ENCODE measurements at places on chromosomes 2 and 18. TPM values are rescaled to one million over a fixed set of nuclear protein-coding genes. Genes with fewer than 3 reads are reported as not detected.

The BOLL gene
- total RNA-seq = not detected

The CTAGE1 gene
- total RNA-seq = 0.11 TPM

The LRRTM1 gene
- total RNA-seq = not detected

The CLEC4F gene
- not detected for total RNA-seq

The CXCR4 gene
- not detected for total RNA-seq

GRCh38 chr2:151239624-151240023 is 22.0 kb downstream of the RBM43 start:
- no peak overlapping the region for H3K4me3 ChIP-seq
- no peaks in the 10 kb centered on the region for H3K36me3 ChIP-seq

DNA sequence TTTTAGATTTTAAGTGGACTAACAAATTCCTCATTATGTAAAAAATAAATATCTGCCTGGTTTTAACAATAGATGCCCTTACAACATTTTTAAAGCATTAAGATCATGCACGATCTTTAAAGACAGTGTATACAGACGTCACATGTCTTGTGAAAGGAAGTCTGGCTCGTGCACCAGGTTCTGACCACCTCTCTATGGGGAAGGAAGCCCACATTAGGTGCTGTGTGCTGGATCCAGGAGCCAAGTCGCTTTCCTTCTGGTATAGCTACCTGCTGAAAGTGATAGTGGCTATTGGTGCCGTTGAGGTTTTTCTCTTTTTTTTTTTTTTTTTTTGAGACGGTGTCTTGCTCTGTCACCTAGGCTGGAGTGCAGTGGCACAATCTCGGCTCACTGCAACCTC is 116.5 kb downstream of the NCK2 start:
- peaks cover 9% of the 10 kb centered on the region for H3K4me1 ChIP-seq
- no peaks in the 10 kb centered on the region for H3K36me3 ChIP-seq
- H3K27me3 ChIP-seq = no peaks in the 10 kb centered on the region
- H3K4me3 ChIP-seq = no peak overlapping the region
- H3K27ac ChIP-seq = no peak overlapping the region
- no peak for DNase-seq

DNA sequence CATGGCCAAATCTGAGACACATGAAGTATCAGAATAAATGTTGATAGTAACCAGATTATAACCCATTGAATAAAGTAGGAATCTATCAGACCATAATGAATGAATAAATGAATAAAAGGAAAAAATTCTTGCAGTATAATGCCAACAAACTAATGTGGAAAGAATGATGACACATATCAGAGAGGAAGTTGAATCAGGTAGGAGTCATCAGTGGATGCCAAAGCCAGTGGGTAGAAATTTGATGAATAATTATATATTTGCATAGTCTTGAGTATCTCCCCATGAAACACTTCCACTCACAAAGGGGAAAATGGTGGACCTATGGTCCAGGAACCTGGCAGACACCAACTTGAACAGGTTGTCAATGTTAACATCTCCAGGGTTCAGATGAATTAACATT is 68.6 kb downstream of the GALNT3 start:
- H3K4me3 ChIP-seq = no peak overlapping the region
- DNase-seq = peak; percentile 90
- H3K27me3 ChIP-seq = no peaks in the 10 kb centered on the region
- H3K27ac ChIP-seq = peak overlapping the region; percentile 54

DNA sequence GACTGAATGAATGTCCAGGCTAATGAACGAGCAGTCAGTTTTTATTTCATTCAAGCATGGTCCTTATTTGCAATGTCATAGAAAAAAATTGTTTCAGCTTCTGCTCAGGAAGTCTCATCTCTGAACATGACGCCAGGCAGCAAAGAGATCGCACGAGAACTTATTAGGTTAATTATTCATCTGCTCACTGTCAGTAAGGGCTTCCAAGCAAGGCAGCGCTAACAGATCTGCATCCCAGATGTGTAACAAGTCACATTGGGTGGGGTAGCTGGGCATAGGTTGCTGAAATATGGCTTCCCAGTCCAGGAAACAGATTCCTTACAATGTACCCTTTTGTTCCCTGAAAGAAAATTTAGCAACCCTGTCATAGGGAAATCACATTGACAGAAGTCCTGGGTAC is 63.5 kb downstream of the ANKRD44 start:
- H3K27ac ChIP-seq = no peak overlapping the region
- no peak overlapping the region for H3K4me3 ChIP-seq
- no peaks in the 10 kb centered on the region for H3K36me3 ChIP-seq
- peaks cover 12% of the 10 kb centered on the region for H3K4me1 ChIP-seq
- no peaks in the 10 kb centered on the region for H3K27me3 ChIP-seq

DNA sequence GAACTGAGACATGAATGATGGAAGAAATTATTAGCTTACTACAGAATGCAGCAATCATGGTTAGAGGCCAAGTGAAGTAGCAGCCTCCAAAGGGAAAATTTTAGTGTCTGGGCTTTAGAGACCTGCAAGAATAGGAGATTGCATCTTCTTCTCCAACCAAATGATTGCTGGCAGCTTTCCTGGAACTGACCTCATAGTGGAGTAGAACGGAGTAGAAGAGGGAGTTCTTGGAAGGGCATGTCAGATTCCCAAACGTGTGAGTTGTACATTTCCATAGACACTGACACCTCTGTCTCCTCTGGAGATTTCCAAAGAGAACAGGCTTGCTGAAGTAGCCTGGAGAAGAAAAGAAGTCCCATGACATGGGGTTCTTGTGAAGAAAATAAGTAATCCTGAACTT is 169.8 kb upstream of the ERBB4 start:
- H3K27me3 ChIP-seq = no peaks in the 10 kb centered on the region
- no peak overlapping the region for H3K4me3 ChIP-seq
- H3K4me1 ChIP-seq = peaks cover 41% of the 10 kb centered on the region
- H3K27ac ChIP-seq = peak overlapping the region; percentile 58

- no peaks in the 10 kb centered on the region for H3K36me3 ChIP-seq
- H3K27ac ChIP-seq = no peak overlapping the region
- no peak overlapping the region for H3K4me3 ChIP-seq
- no peaks in the 10 kb centered on the region for H3K4me1 ChIP-seq
Observed at GRCh38 chr2:17947113-17947512, 68.6 kb downstream of the KCNS3 start.

DNA sequence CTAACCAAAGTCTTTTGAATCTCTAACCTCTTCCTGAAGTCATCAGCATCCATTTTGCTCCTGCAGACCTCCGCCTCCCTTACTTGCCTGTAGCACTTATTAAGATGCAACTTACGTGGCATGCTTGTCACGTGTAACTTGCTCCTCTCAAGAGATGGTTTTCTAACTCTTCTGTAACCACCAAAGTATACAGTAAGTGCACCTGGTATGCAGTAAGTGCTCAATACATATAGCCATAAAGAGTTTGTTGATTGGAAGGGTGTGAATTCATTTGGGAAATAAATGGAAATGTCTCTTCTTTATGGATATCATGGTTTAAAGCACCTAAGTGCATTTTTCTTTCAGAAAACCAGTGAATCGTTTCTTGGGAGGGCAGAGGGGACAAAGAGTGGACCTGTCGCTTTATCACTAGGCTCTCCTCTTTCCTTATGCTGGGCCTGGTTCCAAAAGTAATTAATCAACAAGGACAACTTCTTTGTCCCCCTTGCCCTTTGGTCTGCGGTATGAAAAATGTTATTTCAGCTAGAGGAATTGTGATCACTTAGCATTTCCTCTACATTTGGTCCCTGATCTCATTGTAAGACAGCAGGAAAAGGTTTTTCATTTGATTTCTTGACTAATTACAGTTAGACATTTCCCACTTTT is 370.0 kb upstream of the SPRED2 start:
- no peaks in the 10 kb centered on the region for H3K4me1 ChIP-seq
- H3K27ac ChIP-seq = no peak overlapping the region
- no peaks in the 10 kb centered on the region for H3K36me3 ChIP-seq
- H3K4me3 ChIP-seq = no peak overlapping the region
- peaks cover 3% of the 10 kb centered on the region for H3K27me3 ChIP-seq

DNA sequence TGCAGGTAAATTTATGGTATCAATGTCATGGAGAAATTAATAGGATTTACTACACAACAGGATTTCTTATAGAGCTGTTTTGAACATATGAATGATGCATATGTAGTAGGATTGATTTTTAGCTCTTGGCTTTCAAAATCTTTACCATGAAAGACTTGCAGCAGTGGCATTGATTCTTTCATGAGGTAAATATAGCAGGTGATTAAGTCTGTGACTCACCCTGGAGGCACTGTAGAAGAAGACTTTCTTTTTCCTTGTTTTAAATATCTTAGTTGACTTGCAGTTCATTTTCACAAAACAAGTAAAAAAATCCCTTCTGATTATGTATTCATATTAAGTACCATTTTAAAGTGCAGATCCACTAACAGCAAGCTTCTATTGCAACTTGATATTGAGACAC is 463.0 kb downstream of the FBXO15 start:
- peak; percentile 51 for DNase-seq
- no peaks in the 10 kb centered on the region for H3K36me3 ChIP-seq
- H3K4me1 ChIP-seq = peaks cover 19% of the 10 kb centered on the region
- H3K4me3 ChIP-seq = no peak overlapping the region
- no peak overlapping the region for H3K27ac ChIP-seq

GRCh38 chr2:164351536-164351935 is 269.7 kb downstream of the GRB14 start:
- H3K36me3 ChIP-seq = no peaks in the 10 kb centered on the region
- H3K4me1 ChIP-seq = no peaks in the 10 kb centered on the region
- no peak for DNase-seq
- H3K27me3 ChIP-seq = no peaks in the 10 kb centered on the region

DNA sequence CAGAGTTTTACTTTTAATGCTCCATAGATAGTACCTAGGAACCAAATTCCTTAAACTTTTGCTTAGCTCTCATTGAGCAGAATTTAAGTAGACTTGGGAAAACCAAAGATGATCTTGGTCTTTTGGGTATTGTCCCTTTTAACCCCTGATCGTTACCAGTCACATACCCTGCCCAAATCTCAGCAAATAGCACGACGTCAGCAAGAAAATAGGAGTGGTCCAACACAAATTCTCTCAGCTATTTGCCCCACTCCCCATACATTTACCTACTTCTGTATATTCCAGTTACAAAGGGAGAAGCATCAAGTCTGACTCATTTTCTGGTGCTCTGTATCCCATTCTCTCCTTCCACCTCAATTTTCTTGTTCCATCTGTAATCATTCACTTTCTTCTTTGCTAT is 387.3 kb downstream of the CCDC85A start:
- no peak for DNase-seq
- no peak overlapping the region for H3K4me3 ChIP-seq
- H3K36me3 ChIP-seq = no peaks in the 10 kb centered on the region
- no peak overlapping the region for H3K27ac ChIP-seq

DNA sequence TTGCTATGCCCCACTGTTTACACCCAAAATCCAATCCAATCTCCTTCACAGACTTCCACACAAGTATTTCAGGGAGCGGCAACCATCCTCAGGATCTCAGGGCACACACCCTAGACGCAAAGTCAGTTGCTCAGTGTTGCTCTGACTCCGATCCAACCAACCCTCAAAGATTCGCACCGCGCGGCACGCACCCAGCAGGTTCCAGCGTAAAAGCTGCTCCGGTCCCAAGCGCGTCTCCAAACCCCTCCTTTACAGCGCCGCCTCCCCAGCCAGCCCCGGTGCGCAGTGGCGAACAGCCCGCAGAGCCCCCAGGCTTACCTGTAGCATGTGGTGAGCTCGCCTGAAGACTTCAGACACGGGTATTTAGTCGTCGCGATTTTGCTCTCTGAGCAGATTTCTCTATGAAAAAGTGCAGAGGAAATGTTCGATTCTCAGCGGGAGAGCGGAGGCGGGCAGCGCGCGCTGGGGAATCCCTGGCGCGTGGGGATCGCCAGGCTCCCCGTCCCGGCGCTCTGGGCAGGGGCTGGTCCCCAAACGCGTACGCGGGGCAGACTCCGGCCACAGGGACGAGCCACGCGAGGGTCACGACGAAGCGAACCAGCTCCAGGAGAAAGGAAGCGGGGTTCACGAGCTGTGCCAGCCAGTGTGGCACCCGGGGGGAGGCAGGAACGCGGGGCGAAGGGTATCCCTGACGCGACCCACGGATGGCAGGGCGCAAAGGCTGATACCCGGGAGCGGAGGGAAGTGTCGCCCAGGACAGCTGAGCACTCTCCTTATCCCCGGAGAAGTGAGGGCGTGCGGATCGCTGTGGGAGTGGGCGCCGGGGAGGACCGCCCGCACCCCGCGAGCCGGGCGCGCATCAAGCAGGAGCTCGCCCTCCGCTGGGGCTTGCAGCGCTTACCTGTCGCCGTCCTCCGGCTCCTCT is 650 bp downstream of the CCBE1 start:
- H3K27me3 ChIP-seq = no peaks in the 10 kb centered on the region
- H3K4me1 ChIP-seq = peaks cover 25% of the 10 kb centered on the region
- DNase-seq = peak; percentile 69
- no peak overlapping the region for H3K27ac ChIP-seq

- H3K36me3 ChIP-seq = no peaks in the 10 kb centered on the region
- peaks cover 28% of the 10 kb centered on the region for H3K4me1 ChIP-seq
- no peak overlapping the region for H3K27ac ChIP-seq
- DNase-seq = no peak
Observed at GRCh38 chr2:147712051-147712450, 132.8 kb upstream of the ACVR2A start.

DNA sequence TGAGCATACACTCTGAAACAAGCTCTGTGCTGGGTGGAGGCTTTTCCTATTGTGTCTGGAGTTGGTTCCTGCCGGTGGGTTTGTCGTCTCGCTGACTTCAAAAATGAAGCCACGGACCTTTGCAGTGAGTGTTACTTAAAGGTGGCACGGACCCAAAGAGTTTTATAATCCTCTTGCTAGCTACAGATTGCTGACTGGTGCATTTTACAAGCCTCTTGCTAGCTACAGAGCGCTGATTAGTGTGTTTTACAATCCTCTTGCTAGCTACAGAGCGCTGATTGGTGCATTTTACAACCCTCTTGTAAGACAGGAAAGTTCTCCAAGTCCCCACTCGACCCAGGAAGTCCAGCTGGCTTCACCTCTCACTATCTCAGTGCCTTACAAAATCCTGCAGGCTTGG is 15.3 kb downstream of the DCDC2C start:
- no peak overlapping the region for H3K4me3 ChIP-seq
- no peak overlapping the region for H3K27ac ChIP-seq
- DNase-seq = no peak
- H3K27me3 ChIP-seq = no peaks in the 10 kb centered on the region
- no peaks in the 10 kb centered on the region for H3K36me3 ChIP-seq
- H3K4me1 ChIP-seq = no peaks in the 10 kb centered on the region

- no peak for DNase-seq
- no peak overlapping the region for H3K4me3 ChIP-seq
- no peaks in the 10 kb centered on the region for H3K4me1 ChIP-seq
- no peaks in the 10 kb centered on the region for H3K36me3 ChIP-seq
- H3K27me3 ChIP-seq = no peaks in the 10 kb centered on the region
- no peak overlapping the region for H3K27ac ChIP-seq
Observed at GRCh38 chr2:156695595-156695994, 259.4 kb downstream of the GPD2 start.

- no peak overlapping the region for H3K4me3 ChIP-seq
- no peaks in the 10 kb centered on the region for H3K36me3 ChIP-seq
- no peak overlapping the region for H3K27ac ChIP-seq
- DNase-seq = no peak
- no peaks in the 10 kb centered on the region for H3K27me3 ChIP-seq
Observed at GRCh38 chr2:239892441-239893235, 132.5 kb downstream of the NDUFA10 start.

DNA sequence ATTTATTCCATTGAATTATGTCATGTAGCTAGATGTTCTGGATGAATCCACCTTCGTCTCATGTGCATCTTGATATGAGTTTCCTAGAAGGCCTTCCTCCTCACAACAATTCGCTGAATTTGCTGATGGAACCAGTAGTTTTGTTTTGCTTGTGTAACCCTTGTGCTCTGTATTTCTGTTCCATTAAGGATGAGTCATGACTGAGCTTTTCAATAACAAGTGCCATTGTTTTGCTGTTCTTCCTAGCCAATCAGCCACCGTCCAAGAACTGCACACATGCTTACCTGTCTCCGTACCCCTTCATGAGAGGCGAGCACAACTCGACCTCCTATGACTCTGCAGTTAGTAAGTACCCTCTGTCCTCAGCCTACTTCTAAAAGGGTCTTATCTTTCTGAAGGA is 2.3 kb downstream of the TMEM182 start:
- H3K4me1 ChIP-seq = no peaks in the 10 kb centered on the region
- H3K27ac ChIP-seq = no peak overlapping the region
- no peak for DNase-seq
